Endothelial cell of umbilical vein (primary cell): ENCODE measurements at places on chromosomes 5 and 9. TPM values are rescaled to one million over a fixed set of nuclear protein-coding genes. Genes with fewer than 3 reads are reported as not detected.
A peak's percentile ranks its signal among the peaks of the same experiment; 100 is the strongest.

- no peak for DNase-seq
These were observed 13.3 kb upstream of the SLC31A2 start for GRCh38 chr9:113137196-113138168.

GRCh38 chr9:134617246-134617645 lies 24.4 kb upstream of the COL5A1 start:
- no peak for DNase-seq

- DNase-seq: no peak
These were observed 51.9 kb upstream of the PIP5K1B start for GRCh38 chr9:68653141-68653595.

GRCh38 chr5:43422143-43422542 lies 10.0 kb upstream of the CCL28 start:
- DNase-seq: peak; percentile 82

DNA sequence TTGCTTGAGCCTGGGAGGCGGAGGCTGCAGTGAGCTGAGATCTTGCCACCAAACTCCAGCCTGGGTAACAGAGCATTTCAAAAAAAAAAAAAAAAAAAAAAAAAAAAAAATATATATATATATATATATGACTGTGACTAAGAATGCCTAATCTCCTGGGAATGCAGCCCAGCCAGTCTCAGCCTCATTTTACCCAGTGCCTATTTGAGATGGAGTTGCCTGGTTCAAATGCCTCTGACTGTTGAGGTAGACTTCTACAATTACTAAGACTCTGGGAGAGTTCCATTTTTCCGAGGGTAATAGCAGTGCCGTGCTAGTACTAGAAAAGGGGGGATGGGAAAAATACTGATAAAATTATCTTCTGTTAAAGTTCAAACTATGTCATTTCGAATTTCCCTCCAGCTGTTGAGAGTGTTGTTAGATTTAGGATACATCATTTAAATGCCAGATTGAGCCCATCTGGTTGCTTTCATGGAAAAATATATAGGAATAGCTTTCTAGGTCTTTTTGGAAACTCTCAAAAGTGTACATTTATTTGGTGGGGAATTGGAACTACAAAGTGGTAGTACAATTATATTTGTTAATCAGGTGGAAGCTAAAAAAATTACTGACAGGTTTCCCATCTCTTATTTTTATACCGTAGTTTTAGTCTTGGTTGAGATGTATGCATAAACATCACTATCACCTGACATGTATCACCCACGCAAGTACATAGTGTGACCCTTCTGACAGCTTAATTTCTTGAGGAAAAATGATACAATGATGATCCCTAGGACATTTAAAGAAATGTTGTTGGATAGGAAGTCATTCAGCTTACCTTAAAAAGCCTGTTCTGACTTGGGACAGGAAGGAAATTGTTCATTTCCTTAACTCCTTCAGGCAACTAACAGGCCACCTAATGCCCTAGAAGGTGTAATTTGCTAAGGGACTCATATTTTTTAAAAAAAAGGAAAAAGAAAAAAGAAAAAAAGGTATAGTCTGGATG lies 214.9 kb downstream of the ADAMTSL1 start:
- DNase-seq: peak; percentile 19

DNA sequence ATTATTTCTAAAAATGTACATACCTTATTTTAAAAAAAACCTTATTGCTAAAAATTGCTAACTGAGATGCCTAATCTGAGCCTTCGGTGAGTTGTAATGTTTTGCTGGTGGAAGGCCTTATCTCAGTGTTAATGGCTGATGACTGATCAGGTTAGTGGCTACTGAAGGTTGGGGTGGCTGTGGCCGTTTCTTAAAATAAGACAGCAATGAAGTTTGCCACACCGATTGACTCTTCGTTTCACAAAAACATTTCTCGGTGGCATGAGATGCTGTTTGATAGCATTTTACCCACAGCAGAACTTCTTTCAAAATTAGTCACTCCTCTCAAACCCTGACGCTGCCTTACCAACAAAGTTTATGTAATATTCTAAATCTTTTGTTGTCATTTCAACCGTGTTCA lies 14.7 kb downstream of the CENPK start:
- DNase-seq: no peak

DNA sequence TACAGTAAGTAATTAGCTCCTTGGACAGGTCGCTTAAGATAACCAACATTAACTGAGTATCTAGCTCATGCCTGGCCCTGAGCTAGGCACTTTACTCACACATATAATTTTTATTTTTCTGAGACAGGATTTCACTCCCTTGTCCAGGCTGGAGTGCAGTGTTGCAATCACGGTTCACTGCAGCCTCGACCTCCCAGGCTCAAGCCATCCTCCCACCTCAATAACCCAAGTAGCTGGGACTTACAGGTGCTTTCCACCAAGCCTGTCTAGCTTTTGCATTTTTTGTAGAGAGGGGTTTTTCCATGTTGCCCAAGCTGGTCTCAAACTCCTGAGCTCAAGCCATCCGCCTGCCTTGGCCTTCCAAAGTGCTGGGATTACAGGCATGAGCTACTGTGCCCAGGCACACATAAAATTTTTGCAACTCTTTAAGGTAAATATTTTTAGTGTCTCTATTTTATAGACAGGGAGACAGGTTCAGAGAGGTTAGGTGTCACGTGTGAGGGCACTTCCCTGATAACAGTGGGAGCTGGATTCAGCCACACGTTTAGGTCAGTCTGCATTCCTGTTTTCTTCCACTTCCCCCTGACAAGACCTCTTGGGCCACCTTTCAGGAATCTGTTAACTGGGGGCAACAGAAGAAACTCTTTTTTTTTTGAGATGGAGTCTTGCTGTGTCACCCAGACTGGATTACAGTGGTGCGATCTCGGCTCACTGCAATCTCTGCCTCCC lies 18.2 kb downstream of the HBEGF start:
- DNase-seq: peak; percentile 81

PGM5 gene
- 0.14 TPM in 1 of 2 replicates, not detected in the other for polyA plus RNA-seq

DNA sequence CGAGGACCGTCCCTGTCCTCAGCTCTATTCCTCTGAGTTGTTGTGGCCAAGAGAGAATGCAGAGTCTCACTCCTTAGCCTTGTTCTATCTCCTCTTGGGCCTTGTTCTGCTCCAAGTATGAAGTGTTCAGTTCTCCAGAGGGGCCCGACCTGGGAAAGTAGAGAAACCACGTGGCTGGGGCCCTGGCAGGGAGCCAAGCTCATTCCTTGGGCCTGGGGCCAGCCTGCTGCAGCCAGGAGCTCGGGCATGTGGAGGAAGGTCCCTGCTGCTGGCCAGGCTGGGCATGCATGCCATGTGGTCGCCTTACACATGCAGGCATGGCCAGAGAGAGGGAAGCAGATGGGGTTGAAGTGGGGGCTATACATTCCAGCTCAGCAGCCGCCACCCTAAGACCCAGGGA lies 60.7 kb downstream of the COL27A1 start:
- DNase-seq: peak; percentile 77

EEIG1 gene
- polyA plus RNA-seq: 8.4 and 13.5 TPM in 2 replicates

TNFSF8 gene
- not detected in 2 replicates for polyA plus RNA-seq

DNA sequence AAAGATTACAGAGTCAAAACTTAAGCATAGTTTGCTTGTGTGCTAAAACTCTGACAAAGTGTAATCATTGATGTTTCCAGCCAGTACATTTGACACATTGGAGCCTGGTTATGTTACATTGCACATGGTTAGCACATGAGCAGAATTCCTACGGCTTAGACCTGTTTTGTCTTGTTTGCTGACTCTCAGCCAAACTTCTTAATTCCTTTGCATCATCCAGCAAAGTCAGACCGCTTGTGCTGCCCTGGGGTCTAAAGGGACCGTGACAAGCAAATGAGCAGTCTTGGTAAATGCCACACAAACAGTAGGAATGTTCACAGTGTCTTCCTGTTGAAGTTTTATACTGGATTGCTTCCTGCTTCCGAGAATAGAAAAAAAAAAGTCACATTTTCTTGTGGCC lies 72.0 kb upstream of the ENTREP1 start:
- DNase-seq: peak; percentile 42

DNA sequence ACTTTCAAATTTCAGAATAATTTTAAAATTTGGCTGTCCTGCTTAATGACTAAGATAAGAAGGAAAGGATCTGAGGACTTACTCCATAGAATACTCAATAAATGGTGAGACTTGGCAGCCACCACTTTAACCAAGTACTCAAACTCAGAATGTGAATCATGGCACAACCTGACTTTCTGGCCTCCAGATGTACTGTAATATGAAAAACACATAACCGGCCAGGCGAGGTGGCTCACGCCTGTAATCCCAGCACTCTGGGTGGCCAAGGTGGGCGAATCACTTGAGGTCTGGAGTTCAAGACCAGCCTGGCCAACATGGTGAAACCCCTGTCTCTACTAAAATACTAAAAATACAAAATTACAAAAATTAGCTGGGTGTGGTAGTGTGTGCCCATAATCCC lies 10.0 kb upstream of the MARCHF6 start:
- DNase-seq: no peak

CD180 gene
- not detected in 2 replicates for polyA plus RNA-seq

BAAT gene
- polyA plus RNA-seq: 0.01 TPM in 1 of 2 replicates, not detected in the other

DOCK8 gene
- 0.53 and 0.54 TPM in 2 replicates for polyA plus RNA-seq

- DNase-seq: no peak
These were observed 215.8 kb downstream of the CEMIP2 start for GRCh38 chr9:71552480-71552879.

- no peak for DNase-seq
These were observed 240.9 kb downstream of the TLE4 start for GRCh38 chr9:79812507-79813257.

GRCh38 chr5:88487066-88487465 lies 218.4 kb upstream of the TMEM161B start:
- no peak for DNase-seq

GRCh38 chr5:173456751-173457171 lies 128.5 kb upstream of the STC2 start:
- peak; percentile 12 for DNase-seq

- DNase-seq: no peak
These were observed 16.5 kb downstream of the BHMT2 start for GRCh38 chr5:79086116-79086515.

- peak; percentile 38 for DNase-seq
These were observed at the start of gene PCDHB5 for GRCh38 chr5:141135030-141135717. TSS of gene PCDHB5 (plus strand) at chr5:141135206. CDS start at chr5:141135435, 229 bp downstream.

DNA sequence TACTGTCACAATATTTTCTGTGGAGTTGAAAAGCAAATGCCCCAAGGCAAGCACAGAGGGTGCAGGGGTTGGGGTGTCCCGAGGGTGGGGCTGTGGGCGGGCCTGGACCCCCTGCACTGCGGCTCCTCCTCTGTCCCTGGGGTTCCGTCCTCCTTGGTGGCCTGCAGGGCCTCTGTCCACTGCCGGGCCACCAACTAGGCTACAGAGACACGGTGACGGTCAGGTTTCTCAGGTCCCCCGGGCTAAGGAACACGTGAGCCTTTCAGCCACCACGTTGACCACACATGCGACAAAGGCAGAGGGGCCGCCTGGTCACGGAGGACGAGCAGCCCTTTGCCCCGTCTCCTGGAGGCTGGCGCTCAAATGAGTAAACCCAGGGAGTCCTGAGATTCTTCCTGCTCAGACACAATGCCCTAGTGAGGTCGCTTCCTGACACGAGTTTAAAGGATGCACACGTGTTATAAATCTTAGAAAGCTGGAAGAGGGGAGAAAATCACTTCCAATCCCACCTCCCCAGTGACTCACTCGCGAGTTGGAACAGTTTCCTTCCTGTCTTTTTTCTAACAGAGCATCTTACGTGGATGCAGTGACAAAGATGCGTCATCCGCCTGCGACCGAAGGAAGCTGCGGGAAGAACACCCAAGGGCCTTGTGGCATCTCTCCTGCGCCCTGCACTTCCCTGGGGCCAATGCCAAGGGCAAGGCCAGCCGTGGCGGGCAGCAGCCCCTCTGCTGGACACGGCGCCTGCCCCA lies 24.8 kb upstream of the OBP2B start:
- DNase-seq: peak; percentile 70

GRCh38 chr5:134554319-134555222 lies 29.1 kb downstream of the JADE2 start:
- peak; percentile 60 for DNase-seq

GRCh38 chr5:140012443-140012842 lies 30.7 kb downstream of the NRG2 start:
- DNase-seq: no peak

DNA sequence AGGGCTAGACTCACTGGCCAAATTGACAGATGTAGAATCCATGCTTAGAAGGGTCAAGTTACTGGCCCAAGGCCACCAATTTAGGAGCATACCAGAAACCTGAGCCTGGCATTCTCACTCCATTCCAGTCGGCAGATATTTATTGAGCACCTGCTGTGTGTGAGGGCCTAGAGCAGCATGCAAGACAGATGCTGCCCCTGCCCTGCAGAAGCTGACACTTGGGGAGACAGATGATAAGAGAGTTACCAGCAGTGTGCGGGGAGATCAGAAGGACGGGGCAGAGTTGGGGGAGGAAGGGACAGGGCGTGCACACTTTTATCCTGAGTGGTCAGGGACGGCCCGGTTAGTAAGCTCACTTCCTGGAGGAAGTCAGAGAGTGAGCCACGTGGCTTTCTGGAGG lies 111.5 kb upstream of the RAPGEF1 start:
- no peak for DNase-seq

GRCh38 chr5:71938895-71939294 lies 168.4 kb upstream of the MAP1B start:
- DNase-seq: no peak

SPINK13 gene
- not detected in 2 replicates for polyA plus RNA-seq

DNA sequence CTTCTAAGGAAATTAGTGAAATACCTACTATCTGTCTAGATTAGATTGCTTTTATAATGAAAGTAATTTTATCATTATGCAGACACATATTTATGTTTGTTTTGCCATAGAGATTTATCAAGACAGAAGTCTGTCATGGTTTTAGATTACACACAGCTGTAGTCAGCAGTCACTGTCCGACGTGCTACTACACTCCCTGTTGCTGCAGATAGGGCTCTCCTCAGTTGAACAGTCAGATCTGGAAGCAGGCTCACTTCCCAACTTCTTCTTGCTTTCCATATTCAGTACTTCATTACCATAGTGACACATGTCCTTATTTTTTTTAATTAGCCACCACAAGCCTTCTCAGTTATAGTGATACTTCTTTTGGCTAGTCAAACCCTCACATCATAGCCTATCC lies 329.9 kb upstream of the ITGA1 start:
- no peak for DNase-seq

SLCO6A1 gene
- not detected in 2 replicates for polyA plus RNA-seq
